GOT3 (cell line): ENCODE measurements at places on chromosomes 12 and 14.

DNA sequence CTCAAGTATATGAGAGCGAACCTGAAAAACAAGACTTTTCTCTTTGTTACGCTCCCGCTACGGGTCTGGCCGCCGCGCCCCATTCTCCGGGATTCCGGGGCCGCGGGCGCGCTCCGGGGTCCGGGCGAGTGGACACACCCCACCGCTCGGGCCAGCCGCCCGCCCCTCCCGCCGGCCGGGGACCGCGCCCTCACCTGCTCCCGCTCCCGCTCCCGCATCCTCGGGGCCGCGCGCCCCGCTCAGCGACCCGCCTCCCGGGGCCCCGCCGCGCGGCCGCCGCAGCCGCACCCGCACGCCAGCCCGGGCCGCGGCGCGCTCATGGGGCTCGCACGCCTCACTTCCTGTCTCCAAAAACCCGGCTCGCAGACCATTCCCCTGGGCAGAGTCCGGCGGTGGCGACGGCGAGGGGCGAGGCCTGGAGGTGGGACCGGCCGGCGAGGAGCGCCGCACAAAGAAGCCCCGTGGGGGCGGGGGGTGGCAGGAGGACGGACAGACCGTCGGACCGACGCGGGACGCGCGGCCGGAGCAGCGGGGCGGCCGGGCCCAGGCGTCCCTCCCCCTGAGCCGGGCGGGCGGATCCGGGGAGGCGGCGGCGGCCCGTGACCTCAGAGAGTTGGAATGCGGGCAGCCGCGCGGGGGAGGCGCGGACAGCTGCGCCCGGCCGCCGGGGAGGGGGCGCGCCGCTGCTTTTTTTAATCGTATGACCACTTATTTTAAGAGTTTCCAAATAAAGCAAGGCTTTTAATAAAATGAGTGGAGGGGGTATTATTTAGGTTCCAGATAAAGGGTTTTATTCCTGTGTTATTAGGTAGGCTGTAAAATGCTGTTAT is at the start of gene PTPN21:
PTPN21 (minus strand) TSS at position 551 of the 830 bp plus-strand sequence. CDS start 4,590 bp downstream, outside the sequence.
- DNase-seq: no peak

DNA sequence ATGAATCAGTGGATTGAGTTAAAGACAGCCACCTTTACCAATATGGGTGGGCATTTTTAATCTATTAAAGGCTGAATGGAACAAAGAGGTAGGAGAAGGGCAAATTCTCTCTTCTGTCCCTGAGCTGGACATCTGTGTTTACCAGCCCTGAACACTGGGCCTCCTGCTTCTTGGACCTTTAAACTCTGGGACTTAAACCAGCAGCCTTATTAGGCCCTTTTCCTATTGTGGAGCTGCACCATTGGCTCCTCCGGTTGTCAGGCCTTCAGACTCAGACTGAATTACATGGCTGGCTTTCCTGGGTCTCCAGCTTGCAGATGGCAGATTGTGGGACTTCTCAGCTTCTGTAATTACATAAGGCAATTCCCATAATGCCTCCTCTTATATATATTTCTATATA is 6.4 kb downstream of the SERPINA6 start:
- no peak for DNase-seq

DNA sequence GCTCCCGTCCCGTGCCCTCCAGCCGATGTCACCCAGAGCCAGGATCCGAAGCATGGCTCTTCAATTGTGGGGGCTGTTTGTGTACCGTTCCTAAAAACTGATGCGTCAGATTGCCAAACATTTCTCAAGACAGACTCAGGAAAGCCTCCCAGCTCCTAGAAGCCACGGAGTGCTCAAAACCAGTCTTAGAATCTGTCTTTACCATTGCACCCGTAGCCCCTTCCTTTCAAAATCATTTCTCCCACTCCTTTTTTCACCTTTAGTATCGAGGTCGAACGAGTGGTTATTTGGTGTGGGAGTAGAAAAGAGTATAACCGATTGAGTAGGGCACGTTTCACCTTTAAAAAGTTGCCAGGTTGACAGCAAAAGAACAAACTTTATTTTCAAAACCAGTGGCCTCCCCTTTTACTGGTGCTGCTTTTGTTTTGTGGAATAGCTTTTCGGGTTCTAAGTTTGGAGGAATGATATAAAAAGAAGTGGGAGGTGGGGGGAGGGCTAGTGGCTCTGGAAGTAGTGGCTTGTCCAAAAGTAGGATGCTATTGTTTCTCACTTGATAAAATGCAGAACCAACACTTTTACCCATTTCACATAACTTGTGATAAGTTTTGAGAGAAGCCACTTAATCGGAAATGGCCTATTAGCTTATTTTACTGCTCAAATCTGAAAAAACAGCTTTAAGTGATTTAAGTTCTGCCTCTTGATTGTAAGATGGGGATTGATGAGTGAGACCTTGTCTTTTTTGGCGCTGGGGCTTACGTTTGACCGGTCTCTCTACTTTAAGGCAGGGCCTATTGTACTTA is 803 bp downstream of the STK38L start:
- no peak for DNase-seq

DNA sequence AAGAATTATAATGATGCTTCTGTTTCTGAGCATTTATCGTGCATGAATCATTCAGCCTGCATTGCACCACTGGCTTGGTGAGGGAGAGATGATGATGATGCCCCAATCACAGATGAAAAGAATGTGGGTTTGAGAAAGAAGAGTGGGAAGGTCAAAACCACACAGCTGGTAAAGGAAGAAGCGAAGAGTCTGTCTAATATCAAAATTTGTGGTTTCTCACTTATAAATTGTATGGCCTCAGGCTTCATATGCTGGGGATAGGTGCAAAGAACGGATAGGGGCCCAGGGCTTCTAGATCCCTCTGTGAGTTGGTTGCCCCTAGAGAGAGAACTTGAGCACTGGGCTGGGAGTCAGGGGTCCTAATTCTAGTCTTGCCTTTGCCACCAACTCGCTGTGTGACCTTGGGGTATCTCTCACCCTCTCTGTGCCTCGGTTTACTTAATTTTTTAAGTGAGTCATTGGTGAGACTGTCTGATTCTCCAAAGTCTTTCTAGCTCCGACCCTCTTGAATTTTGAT is 2.2 kb downstream of the OASL start:
- no peak for DNase-seq

GRCh38 chr14:54001189-54001878 is 44.7 kb upstream of the BMP4 start:
- no peak for DNase-seq

DNA sequence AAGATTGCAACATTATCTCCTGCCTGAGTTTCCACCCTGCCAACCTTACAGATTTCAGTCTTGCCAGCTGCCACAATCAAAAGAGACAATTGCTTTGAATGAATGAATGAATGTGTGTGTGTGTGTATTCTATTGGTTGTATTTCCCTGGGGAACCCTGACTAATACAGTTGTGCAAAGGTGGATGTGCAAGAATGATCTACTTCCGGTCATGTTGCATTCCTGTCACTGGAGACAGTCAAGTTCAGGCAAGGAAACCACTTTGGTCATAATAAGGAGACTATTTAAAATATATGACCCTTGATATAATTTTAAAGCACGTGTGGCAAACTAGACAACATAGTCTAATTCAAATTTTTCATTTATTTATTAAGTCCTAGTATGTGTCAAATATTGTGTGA is 13.1 kb downstream of the RERG start:
- no peak for DNase-seq

DNA sequence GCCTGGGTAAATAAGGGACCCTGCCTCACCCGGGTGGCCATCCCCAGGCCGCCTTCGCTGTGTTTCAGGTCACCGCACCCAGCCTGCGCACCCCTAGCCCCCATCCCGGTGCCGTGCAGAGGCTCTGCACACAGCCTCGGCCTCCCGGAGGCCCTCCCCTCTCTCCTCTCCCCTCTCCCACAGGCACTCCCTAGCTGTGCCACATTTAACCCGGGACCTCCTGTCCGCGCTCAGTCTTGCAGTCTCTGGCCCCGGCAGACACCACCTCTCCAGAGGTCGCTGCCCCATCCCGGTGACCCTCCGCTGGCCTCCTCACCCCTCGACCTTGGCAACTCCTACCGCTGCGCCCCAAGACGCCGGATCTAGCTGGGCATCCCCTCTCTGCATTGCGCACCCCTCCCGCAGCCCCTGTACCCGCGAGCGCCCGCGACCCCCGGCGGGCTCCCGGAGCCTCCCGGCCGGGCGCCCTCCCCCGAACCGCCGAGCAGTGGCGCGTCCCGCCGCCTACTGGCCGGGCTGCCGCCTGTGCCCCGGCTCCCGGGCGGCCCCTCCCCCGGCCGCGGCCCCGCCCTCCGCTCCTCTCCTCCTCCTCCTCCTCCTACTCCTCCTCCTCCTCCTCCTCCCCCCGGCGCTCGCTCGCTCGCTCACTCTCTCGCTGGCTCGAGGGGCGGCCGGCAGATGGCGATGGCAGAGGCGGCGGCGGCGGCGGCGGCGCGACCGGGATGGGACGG is 120.7 kb downstream of the AACS start:
- DNase-seq: peak; percentile 37

DNA sequence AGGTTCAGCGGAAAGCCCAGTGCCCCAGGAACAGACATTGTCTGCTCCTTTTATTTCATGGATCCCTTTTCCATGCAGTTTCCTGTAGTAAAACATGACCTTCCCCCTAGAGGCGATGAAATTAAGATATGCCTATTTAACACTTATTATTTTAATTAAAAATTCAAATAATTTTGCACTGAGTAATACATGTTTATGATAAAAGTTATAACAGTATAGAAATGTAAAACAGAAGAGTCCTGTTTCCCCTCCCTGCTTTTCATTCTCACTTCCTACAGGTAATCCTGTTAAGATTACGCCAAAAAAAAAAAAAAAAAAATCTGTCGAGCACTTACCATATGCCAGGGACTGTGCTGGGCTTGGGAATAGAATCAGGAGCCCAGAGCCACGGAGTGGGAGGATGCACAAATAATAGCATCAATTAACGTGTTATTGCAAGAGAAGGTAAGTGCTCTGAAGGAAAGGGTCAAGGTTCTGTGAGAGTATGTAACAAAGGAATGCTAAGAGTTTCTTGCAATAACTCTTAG is 830 bp upstream of the LPCAT3 start:
- no peak for DNase-seq

DNA sequence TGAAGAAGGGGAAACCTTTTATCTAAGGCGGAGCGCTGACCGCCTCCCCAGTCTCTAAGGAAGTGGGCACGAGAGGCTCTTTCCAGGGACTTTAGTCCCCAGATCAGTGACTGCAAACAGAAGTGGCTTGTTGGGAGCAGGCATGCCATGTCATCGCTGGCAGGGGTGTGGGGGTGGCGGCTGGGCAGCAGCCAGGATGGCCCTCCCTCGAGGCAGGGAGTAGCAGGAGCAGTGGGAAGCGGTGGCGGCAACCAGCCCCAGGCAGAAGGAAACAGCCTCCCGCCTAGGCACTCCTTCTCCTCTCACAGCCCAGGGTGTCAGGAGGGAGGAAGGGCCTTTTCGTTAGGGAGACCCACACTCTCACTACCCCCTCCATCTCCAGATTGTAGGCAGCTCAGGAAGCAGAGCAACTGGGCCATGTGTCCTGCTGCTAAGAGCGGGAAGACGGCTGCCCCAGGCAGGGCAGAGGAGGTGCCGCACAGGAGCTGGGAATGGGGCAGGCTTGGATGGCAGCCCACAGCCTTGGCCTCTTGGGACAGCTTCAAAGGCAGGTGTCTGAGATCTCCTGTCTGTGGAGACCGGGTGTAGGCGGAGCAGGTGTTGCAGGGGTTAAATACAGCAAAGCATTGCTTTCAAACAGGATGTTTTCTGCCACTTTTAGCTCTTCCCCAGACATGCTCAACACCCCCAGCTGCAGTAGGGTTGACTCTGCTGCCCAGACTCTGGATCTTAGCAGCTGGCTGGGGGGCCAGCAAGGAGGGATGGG is 21.8 kb downstream of the VDR start:
- DNase-seq: no peak

- no peak for DNase-seq
Observed at GRCh38 chr12:55702861-55703260, 4.8 kb downstream of the ITGA7 start.
